ENCODE measurements at places on chromosomes 1 and 21.

GRCh38 chr21:33189237-33189636, 40.5 kb upstream of the IFNAR2 start:
- DNase-seq = no peak

DNA sequence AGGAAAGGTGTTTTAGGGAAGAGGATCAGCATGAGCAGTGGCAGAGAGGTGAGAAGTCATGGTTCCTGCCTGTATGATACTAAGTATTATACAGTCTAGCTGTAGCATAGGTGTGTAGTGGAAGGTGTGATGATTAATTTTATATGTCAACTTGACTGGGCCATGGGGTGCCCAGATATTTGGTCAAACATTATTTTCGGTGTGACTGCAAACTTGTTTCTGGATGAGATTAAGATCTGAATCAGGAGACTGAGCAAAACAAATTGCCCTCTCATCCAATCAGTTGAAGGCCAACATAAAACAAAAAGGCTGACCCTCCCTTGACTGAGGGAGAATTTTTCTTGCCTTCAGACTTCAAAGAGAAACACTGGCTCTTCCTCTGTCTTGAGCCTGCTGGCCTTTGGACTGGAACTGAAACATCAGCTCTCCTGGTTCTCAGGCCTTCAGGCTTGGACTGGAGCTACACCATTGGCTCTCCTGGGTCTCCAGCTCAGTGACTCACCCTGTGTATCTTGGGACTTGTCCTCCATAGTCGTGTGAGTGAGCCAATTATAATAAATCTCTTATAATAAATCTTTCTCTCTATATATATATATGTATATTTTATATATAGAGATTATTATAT, 6.8 kb upstream of the CDC42 start:
- no peak for DNase-seq

- DNase-seq = no peak
These were observed 36.1 kb downstream of the ELAPOR1 start for GRCh38 chr1:109149874-109150601.

- DNase-seq = no peak
These were observed 54.4 kb upstream of the SCAF4 start for GRCh38 chr21:31786164-31786920.

GRCh38 chr21:24976238-24976637, 631.0 kb downstream of the MRPL39 start:
- DNase-seq = no peak

- DNase-seq = no peak
These were observed 23.7 kb downstream of the NKAIN1 start for GRCh38 chr1:31216016-31216415.

All from activated CD8-positive, alpha-beta memory T cell treated with anti-CD3 and anti-CD28 coated beads for 1 hour (primary cell).